ENCODE measurements at places on chromosomes 4 and X. TPM values are rescaled to one million over a fixed set of nuclear protein-coding genes. Genes with fewer than 3 reads are reported as not detected.

NXF3 gene
- total RNA-seq: not detected

METTL14 gene
- 55.5 TPM for total RNA-seq

KCND1 gene
- 0.51 TPM for total RNA-seq

C4orf54 gene
- not detected for total RNA-seq

RADX gene
- total RNA-seq: 1.4 TPM

HTR2C gene
- not detected for total RNA-seq

PCDH7 gene
- total RNA-seq: 1.9 TPM

PPEF1 gene
- total RNA-seq: not detected

CXCL13 gene
- total RNA-seq: not detected

LIMCH1 gene
- 15.5 TPM for total RNA-seq

NUP62CL gene
- total RNA-seq: 14.8 TPM

C4orf50 gene
- not detected for total RNA-seq

SSX2 gene
- total RNA-seq: not detected

TLR7 gene
- total RNA-seq: not detected

HAND2 gene
- total RNA-seq: not detected

TMEM47 gene
- 8.2 TPM for total RNA-seq

GAGE1 gene
- total RNA-seq: not detected

MAGEB10 gene
- total RNA-seq: not detected

CCDC149 gene
- 2.6 TPM for total RNA-seq

PIR gene
- total RNA-seq: 16.1 TPM

CXCL9 gene
- total RNA-seq: not detected

SEL1L3 gene
- total RNA-seq: 54.4 TPM

COMMD8 gene
- 26.9 TPM for total RNA-seq

SORBS2 gene
- total RNA-seq: 20.3 TPM

DCAF4L1 gene
- total RNA-seq: not detected

HSFX2 gene
- total RNA-seq: not detected

ATOH1 gene
- total RNA-seq: not detected

MAN2B2 gene
- 13.0 TPM for total RNA-seq

ADGRG4 gene
- not detected for total RNA-seq

KIT gene
- total RNA-seq: 0.22 TPM

MAGIX gene
- total RNA-seq: 8.3 TPM

GPR50 gene
- total RNA-seq: not detected

TMPRSS11D gene
- total RNA-seq: not detected

SMR3B gene
- not detected for total RNA-seq
